ENCODE measurements at places on chromosomes 11 and 22.

DNA sequence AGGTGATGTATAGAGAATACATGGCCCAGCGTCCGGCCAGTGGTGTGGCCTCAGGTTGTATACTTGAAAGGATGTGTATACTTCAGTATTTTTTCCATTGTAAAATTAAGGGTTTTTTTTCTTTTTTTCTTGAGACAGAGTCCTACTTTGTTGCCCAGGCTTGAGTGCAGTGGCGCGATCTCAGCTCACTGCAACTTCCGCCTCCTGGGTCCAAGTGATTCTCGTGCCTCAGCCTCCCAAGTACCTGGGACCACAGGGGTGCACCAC, 15.8 kb downstream of the ZBTB16 start:
- no peak for DNase-seq

DNA sequence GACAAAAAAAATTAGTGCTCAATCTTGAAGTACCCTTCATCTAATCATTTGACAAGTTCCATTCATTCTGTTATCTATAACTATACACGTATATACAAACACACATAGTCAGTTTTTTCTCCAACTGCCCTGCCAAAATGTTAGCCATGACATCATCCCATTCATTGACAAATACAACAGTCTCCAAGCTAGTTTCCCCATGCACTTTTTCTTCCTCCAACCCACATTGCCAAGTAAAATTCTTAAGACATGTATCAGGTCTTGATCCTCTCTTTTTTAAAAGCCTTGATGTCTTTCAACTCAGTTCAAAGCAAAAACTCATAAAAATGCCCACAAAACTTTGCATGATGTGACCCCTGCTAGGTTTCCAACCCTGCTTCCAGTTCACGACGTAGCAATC, 58.1 kb downstream of the DDI1 start:
- DNase-seq, result no peak

DNA sequence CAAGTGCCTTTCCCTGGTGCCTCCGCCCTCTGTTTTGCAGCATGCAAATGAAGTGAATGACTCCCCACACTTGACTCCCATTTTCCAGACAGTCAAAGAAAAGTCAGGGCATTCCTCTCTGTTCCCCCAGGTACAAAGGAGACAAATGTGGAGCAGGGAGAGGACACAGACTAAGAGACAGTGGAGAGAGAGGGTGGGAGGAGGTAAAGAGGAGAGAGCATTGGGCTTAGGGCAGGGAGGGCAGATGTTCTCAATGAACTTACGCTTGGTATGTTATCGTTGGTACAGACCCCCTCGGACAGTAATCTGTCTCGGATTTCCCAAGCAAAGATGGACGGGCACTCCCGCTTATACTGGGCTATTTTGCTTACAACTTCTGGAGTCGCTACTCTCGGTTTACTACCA, 9.8 kb downstream of the PAX6 start:
- no peak for DNase-seq

GRCh38 chr11:128564642-128565245, 22.6 kb downstream of the ETS1 start:
- no peak for DNase-seq

DNA sequence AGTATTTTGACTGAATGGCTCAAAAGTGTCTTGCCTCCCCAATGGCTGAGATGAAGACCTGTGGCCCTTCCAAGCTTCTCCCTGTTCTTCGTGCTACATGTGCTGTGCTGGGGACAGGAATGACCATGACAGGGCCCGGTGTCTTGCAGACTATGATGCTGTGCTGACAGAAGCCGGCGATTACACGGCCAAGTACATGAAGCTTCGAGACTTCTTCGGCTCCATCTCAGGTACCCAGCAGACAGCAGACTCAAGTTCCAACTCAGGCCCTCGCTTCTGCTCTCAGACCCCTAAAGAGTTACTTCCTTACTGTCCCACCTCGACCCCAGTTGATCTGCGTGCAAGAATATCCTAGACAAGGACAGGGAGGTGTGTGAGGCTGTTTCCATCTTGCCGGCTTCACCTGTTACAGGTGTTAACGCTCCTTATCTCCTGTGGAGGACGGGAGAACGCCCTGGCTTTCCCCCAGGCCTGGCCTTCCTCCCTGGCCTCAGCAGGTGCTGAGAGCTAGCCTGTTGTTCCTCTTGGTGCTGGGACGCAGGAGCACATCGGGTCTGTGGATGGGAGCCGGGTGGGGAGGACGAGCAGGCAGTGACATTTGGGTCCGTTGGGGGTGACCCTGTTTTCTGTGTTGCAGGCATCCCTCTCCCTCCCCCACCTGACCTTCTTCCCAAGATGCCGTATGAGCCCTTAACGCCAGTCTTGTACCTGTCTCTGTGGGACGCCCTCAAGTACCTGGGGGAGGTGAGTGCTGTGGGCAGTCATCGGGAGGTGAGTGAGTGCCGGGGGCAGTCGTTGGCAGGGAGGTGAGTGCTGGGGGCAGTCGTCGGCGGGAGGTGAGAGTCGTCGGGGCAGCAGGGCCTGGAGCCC, 38.1 kb downstream of the GLB1L2 start:
- no peak for DNase-seq

DNA sequence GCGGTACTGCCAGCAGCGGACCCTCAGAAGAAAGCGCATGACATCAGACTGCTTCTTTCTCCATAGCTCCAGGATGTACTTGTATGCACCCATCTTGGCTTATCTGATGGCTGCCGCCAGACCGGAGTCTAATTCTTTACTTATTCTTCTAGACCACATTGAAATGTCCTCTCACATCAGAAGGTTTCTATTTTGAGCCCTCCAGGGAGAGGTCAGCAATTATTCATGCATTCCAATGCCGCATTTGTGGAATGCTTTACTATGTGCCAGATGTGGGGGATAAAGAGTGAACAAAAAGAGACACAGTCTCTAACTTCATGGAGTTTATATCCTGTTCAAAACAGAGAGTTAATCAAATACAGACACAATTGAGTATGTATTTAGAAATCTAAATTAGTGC, 230.1 kb downstream of the MIAT start:
- DNase-seq, result no peak

DNA sequence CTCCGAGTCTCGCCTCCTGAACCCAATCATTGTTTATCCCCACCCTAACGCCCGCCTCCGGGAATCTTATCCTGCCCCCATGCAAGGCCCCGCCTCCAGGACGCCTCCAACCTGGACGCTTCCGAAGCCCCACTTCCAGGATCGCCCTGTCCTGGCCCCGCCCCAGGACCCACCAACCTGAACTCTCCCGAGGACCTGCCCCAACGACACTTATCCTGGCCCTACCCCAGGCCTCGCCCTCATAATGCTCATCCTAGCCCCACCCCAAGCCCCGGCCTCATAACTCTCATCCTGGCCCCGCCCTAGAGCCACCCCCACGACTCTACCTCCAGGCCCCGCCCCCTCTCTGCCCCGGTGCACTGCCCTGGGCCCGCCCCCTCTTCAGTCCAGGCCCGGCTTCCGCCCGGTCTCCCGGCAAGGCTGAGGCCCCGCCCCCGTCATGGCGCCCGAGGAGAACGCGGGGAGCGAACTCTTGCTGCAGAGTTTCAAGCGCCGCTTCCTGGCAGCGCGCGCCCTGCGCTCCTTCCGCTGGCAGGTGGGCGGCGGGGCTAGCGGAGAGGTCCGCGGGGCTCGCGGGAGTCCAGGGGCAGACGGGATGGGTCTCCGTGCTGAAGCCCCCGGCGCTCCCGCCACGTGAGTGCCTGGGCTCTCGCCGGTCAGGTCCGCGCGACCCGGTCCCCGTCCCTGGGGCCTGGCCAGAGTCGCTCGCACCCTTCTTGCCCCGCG, 45.7 kb upstream of the DEFB108B start:
- DNase-seq, result no peak

GRCh38 chr22:36629320-36629719, 74.2 kb downstream of the CACNG2 start:
- DNase-seq, result no peak

DNA sequence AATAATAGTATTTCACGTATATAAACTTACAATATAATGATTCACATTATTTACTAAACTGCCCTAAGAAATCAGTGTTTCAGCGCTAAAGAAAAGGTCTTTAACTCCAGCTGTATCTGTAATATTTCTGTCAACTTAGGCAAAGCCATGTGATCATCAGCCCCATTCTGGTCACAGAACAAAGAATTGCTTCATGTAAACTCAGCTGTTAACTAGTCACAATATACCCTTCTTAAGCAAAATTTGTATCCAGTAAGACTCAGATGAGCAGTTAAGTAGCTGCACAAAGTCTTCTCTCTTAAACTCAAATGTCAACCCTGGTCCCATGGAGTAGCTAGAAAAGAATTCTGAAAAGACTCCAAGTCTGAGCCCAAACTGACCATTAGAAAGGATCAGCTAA, 26.6 kb downstream of the HPS5 start:
- DNase-seq, result no peak

DNA sequence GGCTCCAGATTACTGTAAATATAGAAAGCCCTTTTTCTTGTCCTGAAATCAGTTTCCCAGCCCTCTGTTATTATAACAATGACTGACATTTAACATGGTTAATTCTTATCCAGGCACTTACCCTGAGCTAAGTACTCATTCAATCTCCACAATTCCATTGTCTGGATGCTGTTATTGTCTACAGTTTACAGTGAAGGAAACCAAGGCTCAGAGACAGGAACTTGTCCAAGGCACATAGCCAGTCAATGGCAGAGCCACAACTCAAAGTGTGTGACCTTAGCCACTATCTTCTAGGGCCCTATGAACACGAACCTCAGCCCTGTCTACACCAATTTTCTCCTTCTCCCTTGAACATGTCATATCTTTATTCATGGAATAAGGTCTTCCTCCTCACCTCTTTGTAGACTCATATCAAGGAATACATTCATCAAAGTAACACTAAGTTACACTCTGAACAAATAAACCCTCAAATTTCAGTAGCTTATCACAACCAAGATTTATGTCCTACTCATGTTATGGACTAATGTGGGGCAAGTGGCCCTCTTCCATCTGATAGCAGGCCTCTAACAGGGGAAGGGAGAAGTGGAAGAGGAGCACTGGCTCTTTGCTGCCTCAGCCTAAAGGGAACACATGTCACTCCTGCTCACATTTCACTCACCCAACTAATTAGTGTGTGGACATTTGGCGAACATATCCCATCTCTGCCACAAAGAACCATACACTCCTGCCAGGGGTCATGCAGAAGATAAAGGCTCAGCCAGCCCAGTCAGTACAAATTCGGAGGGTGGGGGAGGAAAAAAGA, 39.3 kb upstream of the APLNR start:
- DNase-seq, result no peak

GRCh38 chr11:28058333-28058732, 49.6 kb downstream of the KIF18A start:
- DNase-seq, result no peak

All from SK-N-MC (cell line).